AG09319 (cell line): ENCODE measurements at places on chromosomes 3 and 15.

DNA sequence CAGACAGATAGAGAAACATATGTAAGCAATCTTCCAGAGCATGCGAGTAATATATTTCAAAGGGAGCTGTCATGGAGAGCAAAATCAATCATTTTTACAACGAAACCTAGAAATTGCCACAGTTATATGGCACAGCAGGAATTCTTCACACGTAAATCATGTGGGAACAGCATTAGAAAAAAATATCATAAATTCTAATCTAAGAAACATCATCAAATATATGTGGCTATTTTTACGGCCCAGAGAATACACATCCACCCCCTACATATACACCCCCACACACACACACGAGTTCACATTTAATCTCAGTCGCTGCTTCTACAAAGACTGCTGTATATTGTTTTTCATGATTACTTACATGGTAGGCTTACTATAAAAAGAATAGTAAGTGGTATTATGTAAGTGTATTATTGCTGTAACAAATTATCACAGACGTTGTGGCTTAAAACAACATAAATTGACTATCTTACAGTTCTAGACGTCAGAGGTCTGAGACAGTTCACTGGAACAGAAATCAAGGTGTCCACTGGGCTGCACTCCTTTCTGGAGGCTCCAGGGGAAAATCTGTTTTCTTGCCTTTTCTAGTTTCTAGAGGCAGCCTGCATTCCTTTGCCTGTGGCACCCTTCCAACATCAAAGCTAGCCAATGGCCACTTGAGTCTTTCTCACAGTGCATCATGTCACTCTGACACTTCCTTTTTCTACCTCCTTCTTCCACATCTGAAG lies 363.3 kb downstream of the ULK4 start:
- DNase-seq = no peak

GRCh38 chr15:27769652-27770051 lies 329.5 kb downstream of the OCA2 start:
- DNase-seq = no peak

- no peak for DNase-seq
Observed at GRCh38 chr3:58203541-58203940, 7.2 kb downstream of the DNASE1L3 start.

- DNase-seq = no peak
Observed at GRCh38 chr3:28624084-28624483, 275.5 kb upstream of the AZI2 start.

GRCh38 chr3:94185753-94186152 lies 122.9 kb downstream of the NSUN3 start:
- no peak for DNase-seq

GRCh38 chr3:116413319-116413718 lies 32.0 kb downstream of the LSAMP start:
- no peak for DNase-seq

GRCh38 chr15:51536965-51537574 lies 85.5 kb downstream of the DMXL2 start:
- no peak for DNase-seq
